ENCODE measurements at places on chromosomes 16 and 17.

GRCh38 chr16:2476741-2477140 is 1.8 kb downstream of the TBC1D24 start:
- no peak for DNase-seq

- DNase-seq = no peak
These were observed 17.5 kb downstream of the SLFN12L start for GRCh38 chr17:35519906-35520442.

GRCh38 chr17:73132085-73132492 is 32.7 kb upstream of the SSTR2 start:
- no peak for DNase-seq

DNA sequence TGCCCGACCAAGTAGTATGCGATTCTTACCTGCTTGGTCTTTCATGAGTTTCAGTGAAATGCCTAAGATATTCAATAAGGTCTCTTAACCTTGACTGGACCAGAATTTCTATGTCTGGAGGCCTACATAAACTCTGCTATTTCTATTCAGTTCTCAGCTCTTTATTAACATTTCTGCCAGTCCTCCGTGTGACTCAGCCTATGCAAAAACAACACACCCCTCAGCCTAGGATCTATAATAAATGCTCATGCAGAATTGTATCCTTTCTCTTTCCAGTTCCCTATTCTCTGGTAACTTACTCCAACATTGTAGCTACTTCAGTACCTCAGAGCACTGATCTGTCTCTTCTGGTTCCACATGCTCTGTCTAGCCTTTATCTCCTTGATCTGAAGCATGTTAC is 1507.4 kb downstream of the CDH11 start:
- DNase-seq = no peak

- DNase-seq = no peak
These were observed 1.4 kb downstream of the HIRIP3 start for GRCh38 chr16:29993903-29994599.

- peak; percentile 67 for DNase-seq
These were observed at the start of gene IRX3 for GRCh38 chr16:54286366-54287130. Gene IRX3, minus strand, starts transcription at chr16:54286787. Its CDS starts 737 bp downstream, at chr16:54286050.

DNA sequence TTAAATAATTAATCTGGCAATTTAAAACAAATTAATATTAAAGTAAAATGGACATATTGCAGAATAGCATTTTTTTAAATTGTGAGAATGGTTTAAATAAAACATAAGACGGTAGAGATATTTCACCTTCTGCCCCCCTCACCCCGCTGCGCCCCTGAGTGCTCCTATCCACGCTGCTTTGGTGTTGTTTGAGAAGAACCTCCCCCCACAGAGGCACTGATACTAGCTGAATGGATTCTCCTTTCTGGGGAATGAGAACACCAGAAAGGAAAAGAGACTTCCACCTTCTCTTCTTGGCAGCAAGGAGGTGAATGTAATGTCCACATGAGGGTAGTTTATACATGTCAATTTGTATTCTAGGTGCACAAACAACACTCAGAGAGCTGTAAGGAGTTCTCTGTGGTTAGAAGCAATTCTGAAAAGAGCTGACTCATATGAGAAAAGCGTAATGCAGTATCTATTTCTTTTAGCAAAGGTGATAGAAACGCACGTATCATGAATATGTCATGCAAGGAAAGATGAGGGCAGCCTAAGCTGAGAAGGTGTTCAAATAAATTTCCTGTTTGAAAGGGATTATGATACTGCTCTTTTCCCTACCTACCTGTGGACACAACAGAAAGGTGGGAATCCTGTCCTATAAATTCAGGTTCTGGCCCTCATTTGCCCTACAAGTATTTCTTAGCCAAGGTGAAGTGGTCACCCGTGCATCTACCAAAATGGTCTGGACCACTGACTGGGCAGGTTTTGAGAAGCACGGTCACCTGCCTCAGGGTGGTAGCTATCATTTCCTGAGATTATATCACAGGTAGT is 126.9 kb downstream of the PARN start:
- DNase-seq = no peak

DNA sequence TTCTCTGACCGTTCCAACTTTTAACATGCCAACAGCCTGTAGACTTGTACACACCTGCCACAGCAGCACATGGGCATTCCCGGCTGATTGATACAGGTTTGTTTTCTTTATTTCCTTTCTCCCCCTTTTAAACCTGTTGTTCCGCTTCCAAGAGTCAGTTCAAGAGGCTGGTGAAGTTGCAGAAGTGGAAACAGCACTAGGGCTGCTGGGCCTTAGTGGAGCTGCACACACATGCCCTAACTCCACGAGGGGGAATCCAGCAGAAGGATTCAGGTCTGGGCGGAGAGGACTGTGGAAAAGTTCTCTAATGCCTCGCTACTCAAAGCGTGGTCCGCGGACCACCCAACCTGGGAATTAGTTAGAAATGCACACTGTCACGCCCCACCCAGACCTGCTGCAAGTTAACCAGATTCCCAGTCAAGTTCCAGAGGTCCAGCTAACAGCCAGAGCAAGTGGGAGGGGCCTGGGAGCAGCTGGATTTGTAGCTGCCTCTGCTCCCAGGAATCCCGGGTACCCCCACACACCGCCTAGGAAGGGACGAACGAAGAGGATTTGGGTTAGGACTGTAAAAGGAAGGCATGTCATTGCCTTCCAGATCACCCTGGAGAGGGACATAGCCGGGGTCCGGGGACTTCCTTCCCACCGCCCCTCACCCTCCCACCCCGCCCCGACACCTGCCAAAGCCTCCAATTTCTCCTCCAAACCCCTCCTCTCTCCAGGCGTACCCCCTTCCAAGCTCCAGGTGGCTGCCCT is 542 bp downstream of the SLC39A11 start:
- no peak for DNase-seq

GRCh38 chr17:57337390-57337789 is 81.1 kb downstream of the MSI2 start:
- no peak for DNase-seq

DNA sequence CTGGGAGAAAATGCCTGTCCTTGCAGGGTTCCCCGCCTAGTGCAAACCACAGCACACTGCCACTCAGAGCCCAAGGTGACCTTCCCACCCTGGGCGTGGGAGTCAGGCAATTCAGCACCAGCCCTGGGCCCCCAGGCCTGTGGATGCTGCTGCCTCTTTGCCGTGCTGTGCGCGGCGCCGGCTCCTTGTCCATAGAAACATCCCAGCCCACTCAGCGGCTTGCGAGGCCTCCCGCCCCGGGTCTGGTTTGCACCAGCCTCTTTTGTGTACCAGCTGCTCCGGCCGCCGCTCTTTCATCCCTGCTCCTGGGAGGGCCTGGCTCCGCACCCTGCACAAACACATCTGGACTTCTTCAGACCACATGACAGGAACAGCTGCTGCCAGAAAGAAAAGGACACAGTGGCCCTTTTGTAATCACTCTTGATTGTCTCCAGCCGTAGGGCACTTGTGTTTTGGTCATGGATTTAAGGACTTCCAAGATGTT is 75.4 kb upstream of the SDK2 start:
- DNase-seq = peak; percentile 56
